Activated CD4-positive, alpha-beta T cell treated with anti-CD3 and anti-CD28 coated beads, Interleukin-2, amount 10 ng/mL, durations not matched to agents 24 days and 14 days (primary cell): ENCODE measurements at places on chromosomes 3 and 15.

DNA sequence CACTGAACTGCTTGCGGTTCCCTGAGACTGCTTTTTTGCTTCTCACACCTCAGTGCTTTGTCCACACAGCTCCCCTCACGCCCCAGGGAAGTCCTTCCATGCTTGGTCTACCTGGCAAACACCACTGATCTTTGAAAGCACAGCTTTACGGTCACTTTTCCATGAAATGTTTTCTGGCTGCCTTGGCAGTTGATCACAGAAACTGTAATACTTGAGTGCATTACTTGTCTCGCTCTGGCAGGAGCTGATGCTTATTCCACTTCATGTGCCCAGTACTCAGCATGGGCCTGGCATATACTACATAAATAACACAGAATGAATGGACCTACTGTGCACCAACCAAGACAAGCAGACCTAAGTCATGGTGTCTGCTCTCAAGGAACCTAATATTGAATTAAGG lies 121.1 kb downstream of the MEX3B start:
- no peak for DNase-seq

DNA sequence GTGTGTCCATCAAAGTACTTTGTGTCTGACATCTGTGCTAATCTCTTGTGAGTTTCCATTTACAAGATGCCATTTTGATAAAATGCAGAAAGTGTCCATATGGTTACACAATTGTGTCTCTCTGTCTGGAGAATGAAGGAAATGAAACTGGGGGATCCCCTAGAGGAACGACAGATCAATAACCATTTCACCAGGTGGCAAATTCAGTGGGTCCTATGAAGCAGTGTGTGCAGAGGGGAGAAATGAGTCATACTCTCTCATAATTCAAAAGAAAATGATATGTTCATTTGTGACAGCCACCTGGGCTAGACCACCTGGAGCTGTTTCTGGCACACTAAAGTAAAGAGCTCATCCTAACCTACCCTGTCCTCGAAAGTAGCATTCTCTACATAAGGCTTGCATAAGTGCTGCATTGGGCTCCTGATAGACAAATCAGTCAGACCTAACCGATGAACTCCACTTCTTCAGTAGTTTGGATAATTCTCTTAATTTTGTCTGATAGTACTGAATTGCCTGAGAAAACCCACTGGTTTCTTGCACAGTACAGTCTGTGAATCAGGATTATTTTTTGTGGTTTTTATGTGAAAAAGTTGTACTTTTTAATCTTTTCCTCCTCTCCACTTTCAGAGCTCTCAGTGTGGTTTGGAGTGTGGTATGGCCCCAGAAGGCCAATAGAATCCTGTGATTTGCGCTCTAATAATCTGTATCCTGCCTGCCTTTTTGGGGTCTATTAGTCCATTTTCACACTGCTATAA lies 10.3 kb upstream of the CD47 start:
- DNase-seq = peak; percentile 80

- DNase-seq = no peak
These were observed 100.0 kb upstream of the KBTBD8 start for GRCh38 chr3:66898155-66898554.

DNA sequence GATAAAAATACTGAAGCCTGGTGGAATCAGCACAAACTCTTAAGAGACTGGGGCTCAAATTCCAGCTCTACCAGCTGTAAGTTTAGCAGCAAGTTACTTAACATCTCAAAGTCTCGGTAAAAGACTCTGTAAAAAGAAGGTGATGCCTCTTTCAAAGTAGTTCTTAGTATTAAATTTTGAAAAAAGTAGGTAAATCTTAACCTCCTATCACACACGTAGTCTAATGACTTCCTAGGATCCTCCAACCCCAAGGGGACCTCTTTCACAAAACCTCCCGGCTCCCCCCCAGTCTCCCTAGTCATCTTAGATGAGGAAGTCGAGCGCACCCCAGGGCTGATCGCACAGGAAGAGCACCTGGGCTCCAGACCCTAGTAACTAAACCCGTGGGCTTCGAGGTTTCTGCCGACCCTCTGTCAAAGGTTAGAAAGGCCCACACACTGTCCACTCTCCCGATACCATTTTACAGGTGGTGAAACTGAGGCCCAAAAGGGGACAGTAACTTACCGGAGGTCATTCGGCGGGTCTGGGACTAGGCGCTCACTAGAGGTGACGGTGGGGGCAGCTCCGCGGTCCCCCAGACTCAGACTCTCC lies 427 bp downstream of the MBD4 start:
- DNase-seq = peak; percentile 85

DNA sequence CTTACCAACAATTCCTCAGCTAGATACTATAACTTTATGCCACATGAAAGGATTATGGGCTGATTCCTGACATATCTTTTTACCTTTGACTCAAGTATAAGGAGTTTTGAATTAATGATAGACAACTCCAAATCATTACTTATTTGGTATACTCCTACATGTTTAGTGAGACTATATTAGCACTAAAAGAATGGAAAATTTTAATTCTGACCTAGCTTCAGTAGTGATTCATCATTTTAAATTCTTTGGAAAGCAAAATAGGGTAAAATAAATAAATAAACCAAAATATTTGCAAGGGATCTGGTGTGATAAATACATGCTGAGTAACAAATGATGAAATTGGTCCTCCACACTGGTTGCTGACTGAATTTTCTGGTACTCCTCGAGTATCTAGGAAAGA lies 42.3 kb upstream of the VGLL3 start:
- no peak for DNase-seq

GRCh38 chr3:32374788-32375595 lies 16.7 kb upstream of the CMTM7 start:
- DNase-seq = peak; percentile 93

- no peak for DNase-seq
These were observed 119.0 kb downstream of the TBC1D5 start for GRCh38 chr3:17623464-17623863.

DNA sequence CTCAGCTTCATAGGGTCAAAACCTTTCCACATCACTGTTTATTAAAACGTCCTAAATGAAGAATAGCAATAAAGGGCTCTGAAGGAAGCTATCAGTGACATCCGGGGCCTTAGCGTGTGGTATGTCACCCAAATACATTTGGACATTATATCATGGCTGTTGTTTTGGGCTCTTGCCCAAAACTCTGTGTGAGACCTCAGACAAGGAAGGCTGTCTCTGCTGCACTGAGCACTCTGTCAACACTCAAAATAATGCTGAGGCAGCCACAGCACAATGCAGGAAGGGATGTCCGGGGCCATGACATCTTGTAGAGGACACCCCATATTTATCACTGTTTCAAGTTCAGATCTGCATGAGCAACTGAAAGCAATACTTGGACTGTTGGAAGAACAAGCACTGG lies 293.8 kb upstream of the WNT5A start:
- no peak for DNase-seq

DNA sequence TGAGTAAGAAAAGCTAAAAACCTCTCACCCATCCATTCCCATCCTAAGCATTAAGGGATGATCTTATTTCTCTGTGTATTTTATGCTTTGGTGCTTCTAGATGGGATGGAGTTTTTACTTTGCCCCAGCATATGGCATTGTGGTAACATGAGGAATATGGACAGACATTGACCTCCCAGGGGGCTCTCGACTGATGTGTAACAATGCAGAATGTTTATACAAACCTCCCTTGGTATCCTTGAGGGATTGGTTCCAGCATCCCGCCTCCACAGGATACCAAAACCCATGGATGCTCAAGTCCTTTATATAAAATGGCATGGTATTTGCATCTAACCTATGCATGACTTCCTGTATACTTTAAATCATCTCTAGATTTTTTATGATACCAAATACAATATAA lies 21.6 kb downstream of the PDIA5 start:
- DNase-seq = no peak

DNA sequence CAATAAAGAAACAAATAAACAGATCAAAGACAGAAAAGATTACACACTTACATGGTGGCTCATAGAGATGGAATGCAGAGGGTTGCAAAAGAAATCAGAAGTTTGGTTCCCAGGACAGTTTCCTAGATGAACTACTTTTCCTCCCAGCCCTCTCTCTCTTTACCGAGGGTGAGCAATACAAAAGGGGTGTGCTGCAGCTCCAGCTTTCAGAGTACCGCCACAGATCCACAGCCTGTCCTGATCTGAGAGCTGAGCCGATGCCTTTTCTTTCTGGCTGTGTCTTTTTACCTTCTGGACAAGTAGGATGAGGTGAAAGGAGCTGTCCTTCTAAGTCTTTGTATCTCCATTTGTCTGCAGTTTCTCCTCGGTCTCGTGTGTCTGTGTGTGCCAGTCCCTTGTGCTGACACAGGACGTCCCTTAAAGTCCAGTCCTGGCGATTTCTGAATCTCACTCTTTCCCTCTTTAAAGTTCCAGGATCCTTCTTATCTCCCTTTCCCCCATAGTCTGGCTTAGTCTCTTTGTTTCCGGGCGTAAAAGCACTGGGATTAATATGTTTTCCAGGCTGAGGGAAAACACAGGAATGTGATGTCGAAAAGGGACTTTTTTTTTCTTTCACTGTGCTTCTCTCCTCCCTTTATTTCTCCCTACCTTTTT lies 540 bp downstream of the CCDC80 start:
- DNase-seq = no peak

DNA sequence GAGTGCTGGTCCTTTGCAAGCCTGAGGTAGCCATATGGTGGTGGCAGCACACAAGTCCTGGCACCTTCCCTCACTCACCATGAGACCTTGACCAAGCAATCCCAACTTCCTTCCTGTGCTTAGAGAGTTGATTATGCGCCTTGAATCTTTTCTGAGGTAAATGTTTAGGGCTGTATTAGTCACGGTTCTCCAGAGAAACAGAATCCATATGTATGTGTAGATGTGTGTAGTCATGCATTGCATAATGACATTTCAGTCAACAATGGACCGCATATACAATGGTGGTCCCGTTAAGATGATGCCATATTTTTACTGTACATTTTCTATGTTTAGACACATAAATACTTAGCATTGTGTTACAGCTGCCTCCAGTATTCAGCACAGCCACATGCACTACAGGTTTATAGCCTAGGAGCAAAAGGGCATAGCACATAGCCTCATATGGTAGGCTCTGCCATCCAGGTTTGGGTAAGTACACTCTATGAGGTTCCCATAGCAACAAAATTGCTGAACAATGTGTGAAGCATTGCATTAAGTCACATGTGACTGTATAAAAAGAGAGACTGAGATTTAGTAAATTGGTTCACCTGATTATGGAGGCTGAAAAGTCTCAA lies 20.2 kb upstream of the NUP210 start:
- DNase-seq = no peak

- DNase-seq = no peak
These were observed 348.4 kb upstream of the THBS1 start for GRCh38 chr15:39232512-39232911.

- no peak for DNase-seq
These were observed 21.4 kb upstream of the DPH6 start for GRCh38 chr15:35567392-35567791.

- DNase-seq = no peak
These were observed 123.4 kb upstream of the LRRN1 start for GRCh38 chr3:3675801-3676200.
